ENCODE measurements at places on chromosomes 13 and 19.
A peak's percentile ranks its signal among the peaks of the same experiment; 100 is the strongest.

DNA sequence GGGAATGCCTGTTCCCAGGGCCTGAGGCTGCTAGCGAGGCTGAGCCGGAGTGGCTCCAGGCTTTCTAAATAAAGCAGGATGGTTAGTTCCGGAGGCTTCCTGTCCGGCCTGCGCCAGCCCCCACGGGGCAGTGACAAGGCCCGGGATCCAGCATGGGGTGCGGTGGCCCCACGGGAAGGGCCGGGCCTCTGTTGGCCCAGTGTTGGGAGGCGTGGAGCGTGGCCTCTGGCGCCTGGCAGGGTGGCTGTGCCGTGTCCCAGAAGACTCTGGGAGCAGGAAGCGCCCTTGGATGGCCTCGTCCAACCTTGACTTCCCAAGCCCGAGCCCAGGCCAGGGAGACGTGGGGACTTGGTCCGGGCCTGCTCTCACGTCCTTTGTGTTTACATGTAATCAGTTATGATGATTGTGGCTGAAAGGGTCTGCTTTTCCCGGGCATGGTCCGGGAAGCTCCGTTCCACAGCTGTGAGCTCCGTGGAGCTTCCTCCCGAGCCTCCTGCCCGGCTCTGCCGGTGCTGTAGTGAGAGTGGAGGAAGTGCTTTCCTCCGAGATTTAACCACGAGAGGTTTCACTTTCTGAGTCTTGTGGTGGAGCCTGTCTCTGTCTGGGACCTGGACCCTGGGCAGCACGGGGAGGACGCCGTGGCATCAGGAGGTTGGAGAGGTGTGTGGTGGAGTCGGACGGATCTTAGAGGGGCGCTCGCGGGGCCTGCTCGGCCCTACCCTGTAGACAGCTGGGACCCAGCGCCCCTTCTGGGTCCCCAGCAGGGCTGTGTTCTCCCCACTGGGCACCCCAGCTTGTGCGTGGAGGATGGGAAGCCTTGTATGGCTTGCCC lies 4.6 kb downstream of the GNA11 start:
- DNase-seq, result no peak

DNA sequence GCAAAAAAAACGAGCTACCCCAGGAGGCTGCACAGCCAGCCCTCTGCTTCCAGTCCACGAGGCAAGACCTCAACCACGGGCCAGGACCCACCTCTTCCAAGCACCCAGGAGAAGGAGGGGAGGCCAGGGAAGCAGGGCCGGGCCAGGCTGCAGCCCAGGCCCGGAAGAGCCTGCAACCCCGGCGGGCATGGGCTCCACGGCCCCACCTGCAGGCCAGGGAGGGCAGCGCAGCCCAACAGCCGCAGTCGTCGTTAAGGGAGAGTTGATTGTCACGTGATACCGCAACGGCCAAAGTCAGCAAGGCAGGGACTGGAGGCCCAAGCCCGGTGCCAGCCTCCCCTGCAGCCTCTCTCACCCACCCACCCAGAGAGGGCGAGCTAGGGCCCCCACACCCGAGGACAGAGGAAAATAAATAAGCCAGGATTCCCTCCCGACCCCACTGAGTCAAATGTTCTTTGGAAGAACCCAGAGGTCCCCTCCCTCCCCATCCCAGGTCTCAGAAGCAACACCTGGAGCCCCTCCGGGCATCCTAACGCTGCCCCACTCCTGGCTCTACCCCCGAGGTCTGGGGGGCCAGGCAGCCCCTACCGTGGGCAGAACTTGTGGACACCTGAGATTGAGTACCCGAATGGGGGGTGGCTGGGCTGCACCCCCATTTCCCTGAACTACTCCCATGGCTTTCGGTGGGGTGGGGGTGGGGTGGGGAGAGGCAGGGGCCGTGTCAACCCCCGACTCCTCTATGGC lies 5.2 kb upstream of the REXO1 start:
- DNase-seq, result peak; percentile 75

GRCh38 chr19:49157445-49158224 lies at the start of gene TRPM4:
TRPM4 (plus strand) TSS chr19:49157792; CDS start chr19:49157867, 75 bp downstream.
- DNase-seq, result peak; percentile 52

DNA sequence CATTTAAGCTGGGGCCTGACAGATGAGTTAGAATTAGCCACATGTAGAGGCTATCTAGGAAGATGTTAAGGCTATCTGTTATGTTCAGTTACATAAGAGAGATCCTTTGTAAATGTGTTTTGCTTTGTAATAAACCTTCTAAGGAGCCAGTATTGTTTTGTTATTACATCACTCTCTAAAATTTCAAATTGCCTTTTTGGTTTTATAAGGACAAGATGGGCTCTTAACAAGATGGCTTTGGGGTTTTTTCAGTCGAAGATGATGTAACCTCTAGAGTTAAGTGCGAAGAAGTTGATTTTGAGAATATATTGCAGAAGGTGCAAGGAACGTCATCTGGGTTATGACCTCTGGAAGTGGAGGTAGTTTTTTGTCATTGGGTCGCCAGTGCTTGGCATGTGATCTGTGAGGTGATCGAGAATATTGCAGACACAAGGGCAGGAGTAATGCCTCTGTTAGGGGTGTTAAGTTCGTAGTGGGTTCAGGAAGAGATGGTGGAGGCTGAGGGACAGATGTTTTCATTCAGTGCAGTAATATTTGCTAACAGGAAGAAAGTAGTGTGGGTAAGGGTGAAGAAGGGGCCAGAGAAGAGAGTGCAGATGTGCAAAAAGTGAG lies 12.7 kb downstream of the LSM14A start:
- DNase-seq, result no peak

GRCh38 chr13:20828539-20829364 lies 55.0 kb upstream of the EEF1AKMT1 start:
- DNase-seq, result no peak

DNA sequence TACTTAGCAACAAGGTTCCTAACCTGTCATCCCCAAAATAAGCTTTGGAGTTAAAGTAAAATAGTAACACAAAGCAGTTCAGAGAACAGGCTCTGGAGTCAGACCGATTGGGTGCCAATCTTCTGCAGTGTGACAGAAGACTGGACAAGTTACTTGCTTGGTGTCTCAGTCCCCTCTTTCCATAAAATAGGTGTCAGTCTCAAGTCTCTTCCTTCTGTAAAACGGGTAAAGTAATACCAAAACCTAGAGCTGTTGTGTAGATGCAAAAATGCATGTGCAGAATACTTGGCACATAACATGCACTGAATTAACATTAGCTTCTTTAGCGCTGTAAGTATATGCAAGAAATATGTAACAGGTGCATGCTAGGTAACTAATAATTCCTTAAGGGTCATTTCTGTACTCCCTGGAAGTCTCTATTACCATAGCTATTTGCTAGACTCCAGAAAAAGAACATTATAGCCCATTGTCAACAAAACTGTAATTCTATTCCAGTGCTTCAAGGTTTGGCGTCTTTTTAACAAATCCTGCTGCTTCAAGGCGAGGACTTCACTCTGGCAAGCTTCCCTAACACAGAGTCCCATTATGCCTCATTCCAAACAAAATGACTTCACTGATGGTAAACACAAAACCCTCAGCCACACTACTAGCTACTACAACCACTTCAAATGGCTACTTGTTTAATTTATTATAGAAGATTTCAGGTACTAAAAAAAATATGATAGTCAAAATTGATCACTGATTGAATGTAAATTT lies 32.8 kb downstream of the ELF1 start:
- DNase-seq, result no peak

DNA sequence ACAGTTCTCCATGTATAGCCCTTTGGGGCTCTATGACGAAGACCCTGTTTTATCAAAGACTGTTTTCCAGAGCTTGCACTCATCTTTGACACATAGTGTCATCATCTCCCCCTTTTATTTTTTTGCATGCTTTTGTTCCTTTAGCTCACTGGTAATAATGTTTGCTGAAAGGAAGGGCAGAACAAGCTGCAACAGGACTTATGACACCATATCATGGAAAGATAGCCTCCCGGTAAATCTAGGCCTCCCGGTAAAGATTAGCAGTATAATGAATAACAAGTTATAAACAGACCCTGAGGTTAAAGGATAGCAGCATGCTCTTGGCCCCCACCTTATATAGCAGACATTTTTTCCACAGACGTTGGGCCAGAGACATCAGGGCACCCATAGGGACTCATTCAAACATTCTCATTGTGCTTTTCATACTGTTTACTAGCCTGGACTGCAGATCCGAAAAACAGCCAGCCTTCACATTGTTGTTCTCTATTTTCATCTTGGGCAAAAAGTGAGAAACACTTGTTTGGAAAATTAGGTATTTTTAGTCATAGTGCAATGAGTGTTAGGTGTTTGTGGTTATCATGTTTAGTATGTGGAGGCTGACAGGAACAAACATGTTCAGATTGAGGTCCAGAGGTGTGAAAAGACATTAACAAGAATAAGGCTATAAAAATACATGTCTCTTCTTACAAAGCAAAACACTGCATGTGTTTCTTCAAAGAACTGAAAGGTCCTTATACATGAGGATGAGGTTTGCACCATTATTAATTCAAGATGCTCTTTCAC lies 136.9 kb upstream of the SPRY2 start:
- no peak for DNase-seq

GRCh38 chr19:24166055-24166454 lies 79.1 kb downstream of the ZNF254 start:
- DNase-seq, result no peak

DNA sequence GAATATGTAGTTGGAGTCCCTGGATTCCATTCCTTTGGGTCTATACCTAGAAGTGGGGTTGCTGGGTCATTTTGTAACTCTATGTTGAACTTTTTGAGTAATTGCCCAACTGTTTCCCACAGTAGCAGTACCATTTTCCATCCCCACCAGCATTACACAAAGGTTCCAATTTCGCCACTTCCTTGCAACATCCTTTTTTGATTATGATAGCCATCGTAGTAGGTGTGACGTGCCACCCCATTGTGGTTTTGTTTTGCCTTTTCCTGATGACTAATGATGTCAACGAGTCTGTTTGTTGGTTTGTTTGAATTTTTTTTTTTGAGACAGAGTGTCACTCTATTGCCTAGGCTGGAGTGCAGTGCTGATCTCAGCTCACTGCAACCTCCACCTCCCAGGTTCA lies 3.3 kb upstream of the PEX11G start:
- DNase-seq, result no peak

DNA sequence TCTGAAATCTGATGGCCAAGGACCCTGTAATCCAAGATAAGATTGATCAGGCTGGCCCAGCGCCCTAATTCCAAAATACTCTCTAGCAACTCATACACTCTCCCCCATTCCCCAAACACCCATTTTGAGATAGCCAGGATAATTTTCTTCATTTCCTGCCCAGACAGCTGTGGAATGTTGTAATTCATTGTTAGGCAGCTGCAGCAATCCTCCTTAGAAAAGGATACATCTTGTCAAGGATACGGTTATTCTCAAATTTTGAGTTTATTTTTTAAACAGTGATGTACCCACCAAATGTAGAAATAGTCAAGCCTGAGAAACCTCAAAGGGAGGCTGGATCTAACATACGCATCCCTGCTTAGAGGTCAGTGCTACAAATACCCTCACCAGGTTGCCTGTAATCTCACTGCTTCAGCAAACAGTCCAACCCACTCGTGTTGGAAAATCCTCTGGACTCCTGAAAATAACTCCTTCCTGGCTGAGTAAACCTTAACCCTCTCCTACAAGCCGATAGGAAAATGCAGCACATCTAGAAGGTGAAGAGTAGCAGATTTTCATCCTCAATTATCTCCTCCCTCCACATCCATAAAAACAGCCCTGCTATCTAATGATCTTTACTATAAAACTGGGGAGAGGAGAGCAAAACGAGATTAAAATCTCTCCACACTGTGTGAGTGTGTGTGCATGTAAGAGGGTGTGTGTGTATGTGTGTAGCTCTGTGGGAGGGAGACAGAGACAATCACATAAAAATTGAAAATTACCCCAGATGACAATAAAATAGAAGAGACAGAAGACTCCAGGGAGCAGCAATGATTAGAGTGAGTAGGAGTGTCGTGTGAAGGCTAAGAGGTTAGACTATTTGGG lies 683.1 kb downstream of the DIAPH3 start:
- DNase-seq, result no peak

DNA sequence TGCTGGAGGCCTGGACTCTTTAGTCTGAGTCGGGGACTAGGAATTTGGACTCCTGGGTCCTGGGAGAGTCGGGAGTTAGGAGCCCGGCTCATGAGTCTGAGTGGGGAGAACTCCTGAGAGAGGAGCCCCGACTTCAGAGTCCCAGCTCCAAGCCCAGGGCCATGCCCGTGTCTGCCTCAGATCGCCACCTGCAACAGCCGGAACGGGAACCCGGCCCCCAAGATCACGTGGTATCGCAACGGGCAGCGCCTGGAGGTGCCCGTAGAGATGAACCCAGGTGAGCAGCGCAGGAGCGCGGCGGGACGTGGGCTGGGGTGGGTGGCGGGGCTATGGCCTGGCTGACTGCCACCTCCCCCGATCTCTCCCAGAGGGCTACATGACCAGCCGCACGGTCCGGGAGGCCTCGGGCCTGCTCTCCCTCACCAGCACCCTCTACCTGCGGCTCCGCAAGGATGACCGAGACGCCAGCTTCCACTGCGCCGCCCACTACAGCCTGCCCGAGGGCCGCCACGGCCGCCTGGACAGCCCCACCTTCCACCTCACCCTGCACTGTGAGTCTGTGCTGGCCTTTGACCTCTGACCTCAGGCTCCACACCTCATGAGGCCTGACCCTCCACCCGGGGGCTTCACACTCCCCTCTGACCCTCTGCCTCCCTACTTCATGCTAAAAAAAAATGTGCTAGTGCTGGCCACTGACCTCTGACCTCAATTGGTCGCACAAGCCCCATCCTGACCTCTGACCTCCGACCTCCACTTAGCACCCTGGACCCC lies 4.4 kb downstream of the BCAM start:
- no peak for DNase-seq

GRCh38 chr19:9406798-9407352 lies 28.5 kb downstream of the ZNF266 start:
- DNase-seq, result peak; percentile 55

- DNase-seq, result no peak
These were observed 209.5 kb upstream of the IPO5 start for GRCh38 chr13:97743938-97744337.

DNA sequence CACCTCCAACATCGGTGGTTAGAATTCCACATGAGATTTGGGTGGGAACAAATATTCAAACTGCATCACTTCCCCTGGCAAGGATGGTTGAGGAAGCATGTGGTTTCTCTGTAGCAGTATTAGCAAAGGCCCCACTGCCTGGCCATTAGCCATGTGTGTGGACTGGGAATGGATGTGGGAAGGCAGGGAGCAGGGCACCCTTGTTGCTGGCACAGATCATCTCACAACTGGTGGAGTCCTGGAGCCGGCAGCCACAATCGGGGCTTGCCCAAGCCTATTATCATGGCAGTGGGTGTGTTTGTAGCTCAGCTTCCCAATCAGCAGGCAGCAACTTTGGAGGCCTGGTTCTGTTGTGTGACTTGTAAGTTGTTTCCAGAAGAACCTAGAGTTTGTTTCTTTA lies 391.9 kb downstream of the DLEU7 start:
- no peak for DNase-seq

- DNase-seq, result no peak
These were observed 14.6 kb downstream of the JOSD2 start for GRCh38 chr19:50496189-50497021.

- DNase-seq, result no peak
These were observed 93.3 kb downstream of the PIBF1 start for GRCh38 chr13:72875233-72875632.

GRCh38 chr19:28633319-28634018 lies 579.5 kb downstream of the UQCRFS1 start:
- peak; percentile 33 for DNase-seq

GRCh38 chr13:97976610-97977521 lies 23.4 kb downstream of the IPO5 start:
- DNase-seq, result peak; percentile 33

- DNase-seq, result no peak
These were observed 1397.4 kb upstream of the SPRY2 start for GRCh38 chr13:81738364-81738763.

GRCh38 chr19:13162724-13163608 lies 12.8 kb downstream of the IER2 start:
- DNase-seq, result peak; percentile 85

- peak; percentile 88 for DNase-seq
These were observed 13.3 kb upstream of the ISYNA1 start for GRCh38 chr19:18450931-18451836.

- DNase-seq, result no peak
These were observed 12.3 kb downstream of the KDELR1 start for GRCh38 chr19:48379058-48379457.

Data from stimulated activated CD4-positive, alpha-beta T cell treated with anti-CD3 and anti-CD28 coated beads, Interleukin-12 subunit alpha, Interleukin-12 subunit beta, amount 100 ng/mL, for 4 hours (primary cell).